ENCODE measurements at places on chromosomes 2 and 18. TPM values are rescaled to one million over a fixed set of nuclear protein-coding genes. Genes with fewer than 3 reads are reported as not detected.

Gene ALK
- total RNA-seq: 4.2 TPM

DNA sequence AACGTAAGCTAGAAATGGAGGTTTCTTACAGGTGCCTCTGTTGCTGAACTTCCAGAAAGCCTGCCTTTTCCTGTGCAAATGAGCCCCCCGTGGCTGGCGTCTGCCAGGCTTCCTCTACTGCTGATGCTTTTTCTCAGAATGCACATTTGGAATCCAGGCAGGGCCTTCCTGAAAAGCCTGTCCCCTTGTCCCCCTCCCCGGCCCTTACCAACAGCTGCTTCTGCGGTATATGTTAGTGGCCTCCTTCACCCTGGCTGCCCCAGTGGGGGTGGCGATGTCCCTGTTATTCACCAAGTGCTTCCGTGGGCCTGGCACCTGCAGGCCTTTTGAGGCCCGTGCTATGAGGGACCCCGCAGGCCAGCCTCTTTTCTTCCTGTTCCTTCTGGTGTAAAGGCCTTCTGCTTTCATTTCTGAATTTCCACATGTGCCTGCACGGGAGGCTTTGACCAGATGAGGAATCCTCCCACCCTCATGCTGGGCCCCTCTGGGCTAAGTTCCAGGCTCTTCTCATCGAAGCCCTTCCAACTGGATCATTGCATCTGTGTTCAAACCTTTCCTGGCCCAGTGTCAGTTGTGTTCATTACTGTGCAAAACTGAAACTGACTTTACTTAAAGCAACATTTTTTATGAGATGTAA lies 10.4 kb downstream of the CNDP2 start:
- no peak for DNase-seq

DNA sequence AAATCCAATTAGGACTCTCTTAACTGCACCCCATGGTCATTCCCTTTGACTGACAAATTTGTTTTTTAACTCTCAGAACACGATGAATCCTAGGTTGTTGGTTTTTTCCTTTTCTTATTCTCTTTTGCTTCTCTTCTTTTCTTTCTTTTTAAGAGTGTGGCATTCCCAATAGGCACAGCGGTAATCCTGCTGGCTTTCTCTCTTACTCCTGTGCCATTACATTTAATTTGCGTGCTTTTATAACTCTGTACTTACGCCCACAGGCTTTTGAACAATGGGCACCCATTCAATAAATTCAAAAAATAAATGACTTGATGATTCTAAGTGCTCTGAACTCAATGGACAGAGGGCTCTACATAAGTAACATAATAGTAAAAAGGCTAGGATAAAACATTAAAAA lies 189.0 kb upstream of the SMAD7 start:
- no peak for DNase-seq

DNA sequence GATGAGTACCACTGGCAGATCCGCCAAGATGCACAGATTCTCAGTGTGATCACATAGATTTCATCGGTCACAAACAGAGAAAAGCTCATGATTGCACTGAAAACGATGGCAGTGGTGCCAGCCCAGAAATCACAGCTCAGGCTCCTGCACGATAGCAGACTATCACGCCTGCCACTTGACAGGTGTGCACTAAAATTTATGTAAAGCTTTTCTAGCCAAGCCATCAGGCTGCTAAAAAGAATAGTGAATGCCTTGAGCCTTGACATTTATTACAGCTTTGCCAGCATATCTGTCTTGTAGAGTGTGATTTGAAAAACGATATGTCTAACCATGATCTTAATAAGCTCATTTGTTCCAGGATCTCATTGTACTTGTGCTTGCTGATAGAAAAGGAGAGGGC lies 409.5 kb upstream of the CWC22 start:
- peak; percentile 85 for DNase-seq

Gene OR6B2
- total RNA-seq: not detected

DNA sequence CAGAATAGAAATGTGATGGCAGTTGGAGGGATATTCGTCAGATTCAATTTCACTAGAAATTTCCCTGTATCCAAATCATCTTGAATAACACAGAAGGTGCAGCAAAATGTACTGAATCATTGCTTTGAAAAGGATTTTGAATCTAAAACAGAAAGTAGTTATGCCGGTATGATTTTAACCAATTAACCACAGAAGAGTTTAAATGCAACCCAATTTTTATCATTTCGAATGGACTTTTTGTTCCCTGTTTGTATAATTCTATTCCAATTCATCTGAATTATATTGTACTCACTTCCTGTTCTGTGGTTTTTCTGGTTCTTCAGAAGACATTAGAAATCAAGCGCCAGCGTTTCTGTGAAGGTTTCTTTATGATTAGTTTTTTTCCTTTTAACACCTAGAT lies 190.4 kb downstream of the MYO3B start:
- DNase-seq: no peak

- DNase-seq: no peak
These were observed 327.6 kb downstream of the ZNF516 start for GRCh38 chr18:76167410-76167809.

DNA sequence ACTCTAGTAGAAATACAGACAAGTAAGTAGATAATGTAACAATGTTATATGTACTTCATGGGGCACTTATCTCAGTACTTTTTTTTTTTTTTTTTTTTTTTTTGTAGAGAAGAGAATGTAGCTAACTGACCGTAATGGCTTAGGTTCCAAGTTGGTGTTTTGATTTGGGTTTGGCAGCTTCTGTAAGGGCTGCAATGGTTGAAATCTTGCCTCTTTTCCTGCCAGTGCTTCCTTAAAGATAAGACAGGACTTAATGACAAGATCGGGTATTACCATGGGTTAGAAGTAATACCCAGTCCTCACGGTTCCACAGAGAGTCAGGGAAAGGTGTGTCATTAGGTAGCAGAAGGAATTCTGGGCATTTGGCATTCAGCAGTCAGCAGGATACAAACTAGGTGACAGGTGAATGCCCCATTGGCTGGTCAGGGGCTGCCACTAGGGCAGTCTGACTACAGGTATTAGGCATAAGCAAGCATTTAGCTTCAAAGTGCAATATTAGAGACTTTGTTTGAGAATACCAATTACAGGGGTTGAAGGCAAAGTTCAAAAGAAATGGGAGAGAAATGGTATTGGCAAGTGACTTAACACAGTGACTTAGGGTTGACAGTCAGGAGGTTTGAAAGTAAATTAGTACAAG lies 189.4 kb upstream of the RND3 start:
- DNase-seq: no peak

- no peak for DNase-seq
These were observed 263.5 kb downstream of the HDAC4 start for GRCh38 chr2:239137165-239137897.

DNA sequence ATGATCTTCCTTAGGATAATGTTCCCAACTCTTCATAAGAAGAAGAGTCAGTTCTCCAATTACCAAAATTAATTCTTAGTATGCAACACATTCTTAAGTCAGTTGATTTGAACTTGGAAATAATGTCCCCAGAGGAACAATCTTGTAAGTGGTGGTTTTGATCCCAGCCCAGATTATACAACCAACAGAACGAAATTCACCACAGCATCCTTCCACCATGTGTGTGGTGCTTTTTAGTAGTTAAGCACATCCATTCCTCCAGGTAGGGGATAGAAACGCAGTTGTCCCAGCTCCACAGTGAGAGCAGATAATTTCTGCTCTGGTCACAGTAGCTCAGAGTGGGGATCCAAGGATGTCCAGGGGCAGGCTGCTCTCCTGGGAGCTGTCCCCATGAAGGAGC lies 161.7 kb upstream of the SLC39A10 start:
- DNase-seq: no peak

DNA sequence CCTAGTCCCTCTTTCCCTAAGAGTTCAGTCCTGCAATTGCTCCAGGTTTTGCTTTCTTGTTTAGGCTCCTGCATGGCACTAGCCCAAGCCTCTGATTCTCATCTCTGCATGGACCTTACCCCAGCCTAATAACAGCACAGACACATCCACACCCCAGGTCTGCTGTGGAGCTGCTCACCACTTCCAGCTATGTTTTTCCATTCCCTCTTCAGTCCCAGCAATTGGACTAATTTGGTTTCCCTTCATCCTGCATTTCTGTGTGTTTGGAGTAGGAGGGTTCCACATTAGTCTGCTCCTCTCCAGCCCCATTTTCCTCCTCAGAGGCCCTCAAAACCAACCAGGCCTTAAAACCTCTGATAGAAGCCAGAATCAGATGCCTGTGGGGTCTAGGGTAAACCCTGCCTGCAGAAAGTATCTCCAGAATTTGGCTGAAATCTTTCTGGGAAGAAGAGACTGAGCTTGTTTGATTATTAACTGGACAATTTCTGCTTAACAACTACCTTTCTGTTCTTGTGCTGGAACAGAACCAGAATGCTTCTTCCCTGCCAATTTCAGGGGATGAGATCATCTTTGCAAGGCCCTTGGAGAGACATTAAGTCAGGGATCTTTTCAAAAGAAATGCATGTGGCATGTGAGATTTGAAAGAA lies 95.9 kb downstream of the GFPT1 start:
- DNase-seq: no peak

DNA sequence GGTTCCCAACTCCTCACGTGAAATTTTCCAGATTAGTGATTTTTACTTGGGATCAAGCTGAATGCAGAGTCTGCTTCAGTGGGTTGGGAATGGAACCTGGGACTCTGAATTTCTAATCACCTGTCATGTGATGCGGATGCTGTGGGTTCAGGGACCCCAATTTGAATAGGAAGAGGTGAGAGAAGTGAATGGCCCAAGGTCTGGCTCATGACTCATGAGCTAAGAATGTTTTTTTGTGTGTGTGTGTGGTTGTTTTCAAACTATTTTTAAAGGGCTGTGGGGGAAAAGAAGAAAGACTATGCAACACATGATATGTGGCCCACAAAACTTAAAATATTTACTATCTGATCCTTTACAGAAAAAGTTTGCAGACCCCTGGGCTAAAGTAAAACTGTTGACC lies 108.5 kb upstream of the CYRIA start:
- DNase-seq: no peak

GRCh38 chr2:158578703-158579330 lies 122.1 kb downstream of the PKP4 start:
- no peak for DNase-seq

- no peak for DNase-seq
These were observed 79.0 kb downstream of the SP100 start for GRCh38 chr2:230494980-230495379.

GRCh38 chr2:206979365-206979764 lies 40.0 kb downstream of the CPO start:
- no peak for DNase-seq

DNA sequence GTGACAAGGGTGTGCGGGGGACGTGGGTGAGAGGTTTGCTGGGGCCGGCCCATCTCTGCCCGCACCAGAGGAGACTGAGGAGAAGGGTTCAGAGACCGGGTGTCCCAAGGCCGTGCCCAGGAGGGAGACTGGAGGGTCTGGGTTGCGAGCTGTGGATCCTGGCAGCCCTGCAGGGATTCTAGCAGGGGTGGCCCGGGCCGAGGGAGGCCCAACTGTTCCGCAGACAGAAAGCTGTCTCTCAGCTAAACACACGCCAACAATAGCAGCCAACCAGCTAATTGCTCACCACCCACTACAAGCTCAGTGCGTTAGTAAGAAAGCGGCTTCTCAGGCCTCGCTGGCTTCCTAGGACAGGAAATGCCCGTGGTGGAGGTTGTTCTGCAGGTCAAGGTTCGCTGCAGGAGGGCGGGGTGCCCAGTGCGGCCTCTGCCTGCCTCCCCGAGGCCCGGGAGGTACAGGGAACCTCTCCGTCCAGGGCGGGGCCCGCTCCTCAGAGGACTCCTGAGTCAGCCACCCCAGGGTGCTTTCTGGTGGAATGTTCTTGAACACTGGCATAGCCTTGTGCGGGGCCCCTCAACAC lies 282.0 kb upstream of the PXDN start:
- DNase-seq: no peak

GRCh38 chr2:39379643-39380524 lies 57.2 kb downstream of the MAP4K3 start:
- DNase-seq: peak; percentile 42

GRCh38 chr2:24675338-24675737 lies 117.9 kb downstream of the PTRHD1 start:
- peak; percentile 7 for DNase-seq

GRCh38 chr2:239386872-239387445 lies 13.9 kb downstream of the HDAC4 start:
- DNase-seq: no peak

Gene RGPD6
- total RNA-seq: 121 TPM

DNA sequence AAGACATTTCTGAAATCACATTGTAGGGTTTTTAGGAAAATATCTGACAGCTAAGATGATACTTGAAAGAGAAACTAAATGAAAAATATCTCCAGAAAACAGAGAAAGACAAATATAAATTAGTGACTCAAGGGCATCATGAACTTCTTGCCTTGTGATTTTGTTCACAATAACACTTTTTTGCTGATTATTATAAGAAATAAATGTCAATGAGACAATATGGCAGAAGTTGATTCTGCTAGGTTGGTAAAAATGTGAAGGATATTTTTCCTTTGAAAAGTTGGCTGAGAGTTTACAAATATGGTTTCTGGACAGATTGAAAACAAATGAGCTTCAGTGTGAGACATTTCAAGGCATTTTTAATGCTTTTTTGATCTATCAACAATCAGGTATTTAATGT lies 1631.2 kb upstream of the ACVR2A start:
- DNase-seq: no peak

GRCh38 chr2:187504312-187504921 lies 49.8 kb downstream of the TFPI start:
- DNase-seq: no peak

- DNase-seq: no peak
These were observed 84.0 kb downstream of the EVA1A start for GRCh38 chr2:75476761-75477160.

Gene COPS8
- 124 TPM for total RNA-seq

GRCh38 chr2:176525086-176525485 lies 255.8 kb downstream of the MTX2 start:
- no peak for DNase-seq

- no peak for DNase-seq
These were observed 257.2 kb upstream of the CHAC2 start for GRCh38 chr2:53510401-53510800.

Gene SERPINB11
- not detected for total RNA-seq

- no peak for DNase-seq
These were observed 84.4 kb downstream of the ARHGEF4 start for GRCh38 chr2:130921164-130921476.

- no peak for DNase-seq
These were observed 18.9 kb downstream of the CPO start for GRCh38 chr2:206958261-206958660.

DNA sequence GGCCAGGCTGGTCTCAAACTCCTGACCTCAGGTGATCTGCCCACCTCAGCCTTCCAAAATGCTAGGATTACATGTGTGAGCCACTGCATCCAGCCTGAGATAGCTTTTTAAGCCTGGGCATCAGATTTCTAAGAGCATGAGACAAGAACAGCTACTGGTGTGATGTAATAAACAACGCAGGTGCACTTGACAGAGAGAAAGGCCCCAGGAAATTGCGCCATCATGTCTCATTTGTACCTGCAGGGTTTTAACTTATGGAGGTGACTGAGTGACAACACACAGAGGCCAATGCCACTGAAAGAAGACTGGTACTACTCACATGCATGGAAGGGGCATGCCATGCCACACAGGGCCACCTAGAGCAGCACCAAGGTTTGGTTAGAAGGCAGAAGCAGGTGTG lies 209.4 kb downstream of the SP3 start:
- no peak for DNase-seq

Gene SPATA3
- not detected for total RNA-seq

- DNase-seq: no peak
These were observed 90.7 kb downstream of the STK39 start for GRCh38 chr2:168156661-168157060.

Gene ANKRD23
- 2.6 TPM for total RNA-seq

Gene TMEM247
- total RNA-seq: not detected

Measured in spinal cord (tissue), 10 donors.